ENCODE measurements at places on chromosomes 6 and 20.

- DNase-seq = no peak
Observed at GRCh38 chr6:164252291-164252690, 837.8 kb downstream of the QKI start.

DNA sequence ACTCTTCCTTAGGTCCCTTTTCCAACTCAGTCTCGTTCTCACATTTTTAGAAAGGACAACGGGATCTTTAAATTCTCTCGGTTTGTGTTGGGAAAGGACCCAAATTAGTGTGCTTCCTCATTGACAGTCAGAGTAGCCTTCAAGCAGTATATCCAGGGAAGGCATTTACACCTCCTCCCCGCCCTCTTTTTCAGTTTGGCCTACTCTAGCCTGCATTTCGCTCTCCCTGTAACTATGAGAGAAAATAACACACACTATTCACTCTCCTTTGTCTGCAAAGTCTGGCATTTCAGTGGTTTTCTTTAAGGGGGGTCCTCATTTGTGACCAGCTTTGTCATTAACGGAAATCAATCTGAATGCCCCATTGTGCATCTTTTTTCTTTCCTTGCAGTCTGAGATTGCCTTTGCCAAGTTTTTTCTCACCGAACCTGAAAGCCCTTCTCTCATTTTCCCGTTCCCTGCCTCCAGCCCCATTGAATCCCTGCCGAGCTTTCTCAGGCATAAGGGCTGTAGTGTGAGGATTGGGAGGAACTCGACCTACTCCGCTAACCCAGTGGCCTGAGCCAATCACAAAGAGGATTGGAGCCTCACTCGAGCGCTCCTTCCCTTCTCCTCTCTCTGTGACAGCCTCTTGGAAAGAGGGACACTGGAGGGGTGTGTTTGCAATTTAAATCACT lies 393 bp upstream of the FABP7 start:
- DNase-seq = no peak

DNA sequence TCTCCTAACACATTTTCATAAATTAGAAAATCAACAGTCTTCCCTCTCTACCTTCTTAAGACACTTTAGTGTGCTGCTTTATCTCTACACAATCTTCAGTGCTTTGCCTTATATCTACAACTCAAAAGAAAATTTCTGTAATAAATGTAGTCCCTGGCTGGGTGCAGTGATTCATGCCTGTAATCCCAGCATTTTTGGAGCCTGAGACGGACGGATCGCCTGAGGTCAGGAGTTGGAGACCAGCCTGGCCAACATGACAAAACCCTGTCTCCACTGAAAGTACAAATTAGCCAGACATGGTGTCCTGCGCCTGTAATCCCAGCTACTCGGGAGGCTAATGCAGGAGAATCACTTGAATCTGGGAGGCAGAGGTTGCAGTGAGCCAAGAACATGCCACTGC lies 9.7 kb upstream of the EDN1 start:
- no peak for DNase-seq

GRCh38 chr20:61426352-61426751 lies 174.3 kb downstream of the CDH4 start:
- DNase-seq = peak; percentile 22

- no peak for DNase-seq
Observed at GRCh38 chr20:23314699-23315098, 35.9 kb upstream of the NXT1 start.

DNA sequence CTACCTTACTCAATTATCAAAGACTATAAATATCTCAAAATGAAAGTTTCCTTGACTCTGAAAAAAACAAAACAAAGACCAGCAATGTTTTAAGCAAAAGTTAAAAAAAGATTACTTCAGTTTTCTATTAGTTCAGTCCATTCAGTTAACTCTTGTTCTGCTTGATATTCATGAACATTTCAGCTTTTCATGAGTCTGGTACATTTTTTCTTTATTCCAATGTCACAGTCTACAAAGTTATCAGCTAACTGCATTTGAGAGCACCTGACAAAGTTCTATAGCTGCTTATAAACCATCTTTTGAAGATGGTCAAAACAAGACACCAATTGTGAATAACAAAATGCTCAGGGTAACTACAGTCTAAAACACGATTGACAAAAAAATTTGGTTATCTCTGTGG lies 156.1 kb upstream of the NOX3 start:
- no peak for DNase-seq

DNA sequence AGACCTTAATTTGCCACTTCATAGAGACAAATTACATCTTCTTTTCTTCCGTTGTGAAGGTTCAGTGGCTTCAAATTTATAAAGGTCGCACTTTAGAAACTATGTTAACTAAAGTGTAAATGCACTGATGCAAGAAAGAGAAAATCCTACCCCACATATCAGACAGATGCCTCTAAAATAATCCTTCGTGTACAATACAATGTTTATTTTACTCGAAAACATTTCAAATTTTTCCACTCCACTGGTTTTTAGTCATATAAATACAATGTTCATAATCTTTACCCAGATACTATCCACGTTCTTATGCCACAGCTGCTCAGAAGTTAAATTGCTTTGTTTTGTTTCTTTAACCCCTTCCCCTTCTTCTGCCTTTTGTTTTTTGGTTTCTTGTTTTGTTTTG lies 140.3 kb upstream of the LAMP5 start:
- no peak for DNase-seq

GRCh38 chr6:106927531-106928398 lies 46.8 kb downstream of the CD24 start:
- no peak for DNase-seq

DNA sequence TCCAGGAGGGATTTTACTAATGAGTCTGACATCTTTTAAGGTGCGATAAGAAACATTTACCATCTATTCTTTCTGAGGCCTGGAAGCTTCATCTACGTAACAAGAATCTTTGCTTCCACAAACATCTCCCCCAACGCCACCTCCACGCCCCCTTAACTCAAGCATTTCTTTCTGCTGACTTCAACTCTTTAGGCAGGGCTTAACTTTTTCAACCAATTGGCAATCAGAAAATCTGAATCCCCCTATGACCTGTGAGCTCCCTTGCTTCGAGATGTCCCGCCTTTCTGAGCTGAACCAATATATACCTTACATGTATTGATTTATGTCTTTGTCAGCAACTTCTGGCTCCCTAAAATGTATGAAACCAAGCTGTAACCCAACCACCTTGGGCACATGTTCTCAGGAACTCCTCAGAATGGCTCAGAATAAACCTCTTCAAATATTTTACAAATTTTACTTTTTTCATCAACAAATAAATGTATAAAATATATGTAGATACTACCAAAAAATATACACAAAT lies 11.5 kb downstream of the OR2H2 start:
- DNase-seq = no peak

- DNase-seq = no peak
Observed at GRCh38 chr6:135686784-135687301, 164.7 kb upstream of the PDE7B start.

- no peak for DNase-seq
Observed at GRCh38 chr6:45155341-45155894, 172.7 kb upstream of the RUNX2 start.

DNA sequence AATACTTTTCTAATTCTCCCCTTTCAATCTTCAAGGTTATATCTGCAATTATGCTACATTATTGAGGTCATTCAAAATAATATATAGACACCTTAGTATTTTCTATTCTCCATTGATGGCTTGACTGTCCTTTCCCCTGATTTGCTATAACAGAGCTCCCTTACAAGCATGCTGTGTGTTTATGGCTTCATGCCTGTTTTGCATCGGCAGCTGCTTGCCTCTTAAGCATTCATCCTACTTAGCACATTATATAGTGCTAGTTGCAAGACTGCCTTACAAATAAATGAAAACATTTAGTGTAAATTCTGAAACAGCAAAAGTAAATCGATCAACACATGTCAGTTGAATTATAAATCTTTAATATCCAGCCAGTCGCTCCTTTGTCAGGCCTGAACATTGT lies 476.2 kb upstream of the POU3F2 start:
- DNase-seq = no peak

GRCh38 chr6:127857051-127857637 lies 43.7 kb downstream of the THEMIS start:
- no peak for DNase-seq

GRCh38 chr6:168265827-168266815 lies 53.5 kb downstream of the DACT2 start:
- DNase-seq = no peak

GRCh38 chr6:20317430-20317829 lies 84.2 kb upstream of the E2F3 start:
- no peak for DNase-seq

DNA sequence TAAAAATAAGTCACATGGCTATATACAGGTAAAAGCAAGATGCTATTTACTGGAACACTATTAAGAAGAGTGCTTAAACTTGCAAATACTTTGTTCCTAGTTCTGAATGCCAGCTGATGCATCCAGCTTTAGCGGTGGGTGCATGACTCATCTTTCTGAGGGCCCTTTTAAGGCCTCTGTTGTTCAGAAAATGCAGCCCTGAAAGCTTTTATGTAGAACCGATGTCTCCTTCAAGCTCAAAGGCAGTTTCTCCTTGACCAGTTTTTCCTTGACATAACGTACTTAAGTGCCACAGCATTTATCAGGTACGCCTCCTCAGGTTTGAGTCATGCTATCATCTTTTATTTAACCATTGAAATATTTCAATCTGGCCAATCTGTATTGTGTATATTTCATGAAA lies 82.8 kb downstream of the MLIP start:
- DNase-seq = no peak

- no peak for DNase-seq
Observed at GRCh38 chr6:7770601-7771000, 44.7 kb downstream of the BMP6 start.

- no peak for DNase-seq
Observed at GRCh38 chr6:159904497-159904911, 13.7 kb downstream of the MAS1 start.

- no peak for DNase-seq
Observed at GRCh38 chr20:25580711-25581110, 4.6 kb downstream of the NINL start.

- DNase-seq = no peak
Observed at GRCh38 chr6:130394246-130394645, 28.4 kb downstream of the TMEM200A start.

GRCh38 chr6:143539734-143540133 lies 28.2 kb upstream of the FUCA2 start:
- no peak for DNase-seq

GRCh38 chr20:41011551-41012067 lies 17.0 kb upstream of the TOP1 start:
- DNase-seq = no peak

- no peak for DNase-seq
Observed at GRCh38 chr6:108027056-108027455, 47.5 kb downstream of the OSTM1 start.

DNA sequence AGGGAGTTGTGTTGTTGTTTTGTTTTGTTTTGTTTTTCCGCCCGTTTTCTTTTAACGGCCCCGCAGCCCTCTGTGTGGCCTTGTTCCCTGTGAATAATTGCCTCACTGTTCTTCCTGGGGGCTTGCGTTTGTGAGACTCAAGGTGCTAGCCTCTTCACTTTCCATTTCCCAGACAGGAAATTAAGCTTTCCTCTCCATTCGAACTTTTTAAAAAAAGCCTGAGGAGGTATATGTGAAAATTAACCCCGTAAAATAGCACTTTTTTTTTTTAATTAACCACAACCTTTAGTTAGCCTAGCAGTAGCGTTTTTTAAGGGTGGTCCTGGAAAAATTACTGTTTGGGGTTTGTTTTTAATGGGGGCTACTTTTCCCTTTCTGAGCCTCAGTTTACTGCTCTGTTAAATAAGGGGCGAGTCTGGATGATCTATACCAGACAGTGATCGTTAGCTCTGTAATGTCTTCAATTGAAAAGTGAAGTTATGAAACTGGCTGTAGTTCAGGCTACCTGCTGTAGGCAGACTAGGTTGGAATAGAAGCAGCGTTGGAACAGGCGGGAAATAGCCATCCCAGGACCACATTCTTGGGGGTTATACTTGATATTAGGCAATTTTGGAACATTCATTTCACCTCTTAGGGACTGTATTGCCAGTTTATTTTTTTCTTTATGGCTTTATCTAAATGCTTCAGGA lies 1.7 kb downstream of the STX16 start:
- no peak for DNase-seq

GRCh38 chr6:142721215-142721920 lies 223.6 kb downstream of the HIVEP2 start:
- DNase-seq = no peak

GRCh38 chr20:37356961-37357371 lies 11.0 kb downstream of the SRC start:
- no peak for DNase-seq

DNA sequence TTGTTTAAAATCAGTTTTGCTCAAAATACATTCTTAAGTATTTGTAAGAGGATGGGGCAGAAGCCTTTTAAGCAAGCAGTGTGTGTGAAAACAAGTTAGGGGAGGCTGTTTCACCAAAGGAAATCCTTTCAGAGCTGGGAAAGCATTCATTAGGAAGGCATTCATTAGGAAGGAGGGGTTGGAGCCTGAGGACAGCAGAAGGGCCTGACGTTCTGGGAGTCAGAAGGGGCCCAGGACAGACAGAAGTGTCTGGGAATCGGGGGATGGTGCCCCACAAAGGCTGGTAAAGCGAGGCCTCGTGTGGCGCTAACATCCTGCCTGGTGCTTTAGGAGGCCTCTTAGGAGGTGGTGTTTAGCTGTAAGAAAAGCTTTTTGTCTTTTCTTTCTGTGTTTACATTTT lies 80.6 kb upstream of the NXT1 start:
- DNase-seq = no peak

GRCh38 chr6:56243518-56244070 lies 3.8 kb downstream of the COL21A1 start:
- DNase-seq = no peak

DNA sequence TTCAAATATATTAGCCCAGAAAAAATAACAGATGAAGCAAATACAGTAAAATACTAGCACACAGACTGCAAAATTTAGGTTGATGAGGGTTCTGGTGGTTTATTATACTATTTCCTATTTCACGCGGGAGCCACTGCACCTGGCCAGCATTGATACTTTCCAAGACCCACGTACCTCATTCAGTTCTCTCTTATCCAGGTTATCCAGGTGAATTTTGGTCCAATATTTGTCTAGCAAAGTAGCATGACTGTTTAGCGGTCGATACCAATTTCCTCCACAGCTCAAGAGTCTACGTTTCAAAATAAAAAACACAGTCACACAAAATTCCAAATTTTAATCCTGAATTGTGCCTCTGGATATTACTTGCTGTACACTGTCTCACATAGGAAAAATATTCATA lies 34.8 kb downstream of the MDN1 start:
- no peak for DNase-seq

GRCh38 chr6:49607391-49607982 lies 29.2 kb downstream of the RHAG start:
- no peak for DNase-seq

GRCh38 chr6:134169871-134170486 lies 117.6 kb upstream of the SLC2A12 start:
- no peak for DNase-seq

DNA sequence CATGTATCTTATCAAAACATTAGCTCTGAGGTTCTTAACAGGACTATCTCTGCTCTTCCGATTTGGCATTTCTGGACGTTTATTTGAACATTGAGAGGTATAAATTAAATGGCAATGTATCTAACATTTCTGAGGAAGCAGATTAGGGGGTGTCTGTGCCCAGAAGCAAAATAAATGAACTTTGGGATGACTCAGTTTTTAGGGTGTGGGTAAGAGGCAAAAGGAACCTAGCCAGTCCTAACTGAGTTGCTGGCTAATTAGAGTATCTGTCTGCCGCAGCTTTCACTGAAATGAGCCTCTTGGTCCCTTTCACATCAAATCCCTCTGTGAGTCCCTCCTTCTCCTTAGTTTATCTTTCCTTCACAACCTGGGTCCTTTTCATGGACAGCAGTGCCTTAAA lies 1.1 kb downstream of the RNF144B start:
- DNase-seq = no peak

- DNase-seq = no peak
Observed at GRCh38 chr6:297571-298232, 5.4 kb downstream of the DUSP22 start.

All from NCI-H1417 (cell line).